ENCODE measurements at places on chromosomes 7 and 10. TPM values are rescaled to one million over a fixed set of nuclear protein-coding genes. Genes with fewer than 3 reads are reported as not detected.

- no peak overlapping the region for H3K27ac ChIP-seq
- H3K4me1 ChIP-seq: peaks cover 5% of the 10 kb centered on the region
- H3K36me3 ChIP-seq: no peaks in the 10 kb centered on the region
Measured at GRCh38 chr7:38541440-38541839, 89.7 kb downstream of the AMPH start.

GRCh38 chr10:11795101-11795920 lies 27.8 kb upstream of the PROSER2 start:
- H3K27me3 ChIP-seq: no peaks in the 10 kb centered on the region
- H3K4me1 ChIP-seq: no peaks in the 10 kb centered on the region
- no peaks in the 10 kb centered on the region for H3K36me3 ChIP-seq
- peak overlapping the region; percentile 21 for H3K27ac ChIP-seq
- no peak for DNase-seq

Gene ANK3
- 25.2 TPM for total RNA-seq

Gene HTR7
- not detected for total RNA-seq

DNA sequence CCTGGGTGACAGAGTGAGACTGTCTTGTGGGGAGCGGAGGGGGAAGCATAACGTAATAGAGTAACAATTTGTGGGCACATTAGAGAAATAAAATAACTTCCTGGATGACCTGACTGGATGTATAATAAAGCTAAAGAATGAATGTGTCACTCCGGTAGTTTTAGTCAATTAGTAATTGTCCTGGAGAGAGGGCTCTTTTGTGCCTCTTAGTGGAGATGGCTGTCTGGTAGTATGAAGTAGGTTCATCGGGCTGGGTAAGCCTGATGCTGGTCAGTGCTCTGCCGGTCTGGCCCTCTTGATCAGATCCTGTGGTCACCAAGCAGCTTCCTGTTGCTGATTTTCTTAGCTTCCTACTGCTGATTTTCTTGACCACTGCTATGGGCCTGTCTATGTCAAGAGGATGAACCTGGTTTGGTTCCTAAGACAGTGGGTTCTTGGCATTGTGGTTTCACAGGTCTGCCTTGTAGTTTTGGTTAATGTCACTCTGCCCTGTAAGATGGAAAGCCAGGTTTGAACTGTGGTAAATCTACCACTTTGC lies 34.1 kb downstream of the ZRANB1 start:
- peak overlapping the region; percentile 55 for H3K27ac ChIP-seq
- H3K4me1 ChIP-seq: peaks cover 17% of the 10 kb centered on the region
- no peaks in the 10 kb centered on the region for H3K27me3 ChIP-seq
- H3K4me3 ChIP-seq: no peak overlapping the region
- no peak for DNase-seq

DNA sequence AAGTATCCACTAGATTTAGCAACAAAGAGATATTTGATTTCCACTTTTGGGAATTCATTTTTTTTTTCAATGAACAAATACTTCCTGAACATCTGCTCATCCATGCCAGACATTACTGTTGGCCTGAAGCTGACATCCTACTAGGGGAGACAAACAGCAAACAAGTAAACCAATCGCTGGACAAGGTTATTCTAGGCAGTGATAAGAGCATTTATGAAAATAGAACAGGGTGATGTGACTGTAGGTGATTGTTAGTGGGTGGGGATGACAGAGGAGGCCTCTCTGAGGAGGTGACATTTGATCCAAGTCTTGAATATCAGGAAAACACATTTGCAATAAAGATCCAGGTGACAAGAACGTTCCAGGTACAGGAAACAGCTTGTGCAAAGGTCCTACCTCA lies 89.1 kb upstream of the FAM180A start:
- H3K27ac ChIP-seq: no peak overlapping the region
- H3K4me3 ChIP-seq: no peak overlapping the region
- H3K27me3 ChIP-seq: no peaks in the 10 kb centered on the region

- no peaks in the 10 kb centered on the region for H3K36me3 ChIP-seq
- no peak for DNase-seq
- H3K4me1 ChIP-seq: no peaks in the 10 kb centered on the region
Measured at GRCh38 chr10:76945166-76945565, 692.4 kb downstream of the KCNMA1 start.

DNA sequence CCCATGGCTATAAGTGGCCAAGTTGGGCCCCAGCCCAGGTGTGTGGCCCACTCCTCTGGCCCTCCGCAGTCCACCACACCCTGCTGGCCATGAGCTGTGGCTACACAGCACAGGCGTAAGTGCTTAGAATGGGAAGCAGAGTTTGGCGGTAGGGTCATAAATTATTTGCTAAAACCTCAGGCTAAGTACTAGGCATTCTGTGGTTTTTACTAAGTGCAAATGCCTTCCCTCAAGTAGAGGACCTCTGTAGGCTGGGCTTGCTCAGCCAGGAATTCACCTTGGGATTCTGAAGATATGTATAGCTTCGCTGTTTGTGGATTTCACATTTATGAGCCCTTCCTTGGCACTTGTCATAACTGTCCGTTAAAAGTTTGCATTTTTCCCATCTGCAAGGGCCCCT lies 44.8 kb upstream of the LOXL4 start:
- DNase-seq: no peak
- H3K4me3 ChIP-seq: no peak overlapping the region
- H3K4me1 ChIP-seq: no peaks in the 10 kb centered on the region
- peaks cover 15% of the 10 kb centered on the region for H3K27me3 ChIP-seq
- H3K27ac ChIP-seq: no peak overlapping the region

Gene SPDYE1
- not detected for total RNA-seq

GRCh38 chr10:58608351-58608750 lies 95.7 kb downstream of the BICC1 start:
- no peaks in the 10 kb centered on the region for H3K4me1 ChIP-seq
- no peak overlapping the region for H3K27ac ChIP-seq
- no peaks in the 10 kb centered on the region for H3K27me3 ChIP-seq
- H3K4me3 ChIP-seq: no peak overlapping the region

DNA sequence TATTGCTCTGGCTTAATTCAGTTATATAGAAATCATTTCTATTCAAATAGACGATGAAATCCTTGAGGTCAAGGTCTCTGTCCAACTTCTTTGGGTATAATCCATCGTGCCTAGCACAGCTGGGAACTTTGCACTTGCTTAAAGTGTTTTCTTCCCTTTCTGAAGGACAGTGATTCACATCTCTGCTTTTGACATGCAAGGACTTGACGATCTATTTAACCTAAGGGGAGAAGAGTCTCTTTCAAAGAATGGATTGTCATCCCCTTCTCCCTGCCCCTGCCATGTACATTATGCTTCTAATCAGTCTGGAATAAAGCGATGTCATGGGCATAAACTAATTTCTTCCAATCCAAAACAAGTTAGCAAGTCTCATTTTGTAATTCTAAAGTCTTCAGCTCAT lies 488.6 kb downstream of the KCNMA1 start:
- no peak overlapping the region for H3K27ac ChIP-seq
- peaks cover 4% of the 10 kb centered on the region for H3K27me3 ChIP-seq
- H3K4me1 ChIP-seq: no peaks in the 10 kb centered on the region
- no peaks in the 10 kb centered on the region for H3K36me3 ChIP-seq
- no peak overlapping the region for H3K4me3 ChIP-seq
- DNase-seq: no peak

Gene GOLGA7B
- total RNA-seq: 0.57 TPM

GRCh38 chr7:101942603-101943210 lies 125.3 kb downstream of the CUX1 start:
- H3K36me3 ChIP-seq: no peaks in the 10 kb centered on the region
- no peak overlapping the region for H3K4me3 ChIP-seq
- no peak for DNase-seq
- H3K27me3 ChIP-seq: no peaks in the 10 kb centered on the region

- DNase-seq: no peak
- H3K36me3 ChIP-seq: no peaks in the 10 kb centered on the region
- no peaks in the 10 kb centered on the region for H3K4me1 ChIP-seq
- H3K4me3 ChIP-seq: no peak overlapping the region
- H3K27me3 ChIP-seq: no peaks in the 10 kb centered on the region
Measured at GRCh38 chr7:154591544-154591943, 411.4 kb downstream of the PAXIP1 start.

DNA sequence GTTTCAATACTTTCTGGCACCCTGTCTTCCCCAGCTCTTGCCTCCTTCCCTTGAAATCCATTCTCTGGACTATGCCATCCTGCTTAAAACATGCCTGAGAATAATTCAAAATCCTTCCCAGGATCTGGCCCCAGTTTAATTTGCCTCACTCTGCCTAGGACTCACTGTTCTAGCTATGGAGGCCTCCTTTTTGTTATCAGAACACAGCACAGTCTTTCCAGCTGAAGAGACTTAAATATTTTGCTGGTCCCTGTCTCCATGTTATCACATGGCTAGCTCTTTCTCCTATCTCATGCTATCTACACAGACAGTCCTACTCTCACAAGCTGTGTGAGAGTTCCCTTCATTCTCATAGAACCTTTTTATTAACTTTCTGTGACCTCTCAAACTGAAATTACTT lies 194.8 kb downstream of the RNLS start:
- H3K4me1 ChIP-seq: peaks cover 18% of the 10 kb centered on the region
- no peak overlapping the region for H3K27ac ChIP-seq
- no peaks in the 10 kb centered on the region for H3K27me3 ChIP-seq
- no peaks in the 10 kb centered on the region for H3K36me3 ChIP-seq
- no peak for DNase-seq

DNA sequence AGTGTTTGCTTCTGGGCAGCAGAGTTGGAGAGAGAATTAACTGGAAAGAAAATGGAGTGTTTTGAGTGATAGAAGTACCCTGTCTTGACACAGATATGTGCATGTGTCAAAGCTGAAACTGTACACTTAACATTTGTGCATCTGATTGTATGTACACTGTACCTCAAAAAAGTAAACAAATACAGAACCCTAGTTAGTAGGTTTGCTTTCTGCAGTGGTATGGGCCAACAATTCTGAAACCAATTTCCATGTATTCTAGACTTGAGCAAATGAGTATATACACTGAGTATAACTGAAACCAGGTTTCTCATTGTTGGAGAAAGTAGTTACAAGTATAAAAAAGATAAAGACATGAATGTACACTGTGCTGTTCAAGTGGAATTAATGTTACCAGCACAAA lies 52.4 kb downstream of the ELAPOR2 start:
- H3K4me1 ChIP-seq: peaks cover 2% of the 10 kb centered on the region
- no peak for DNase-seq

DNA sequence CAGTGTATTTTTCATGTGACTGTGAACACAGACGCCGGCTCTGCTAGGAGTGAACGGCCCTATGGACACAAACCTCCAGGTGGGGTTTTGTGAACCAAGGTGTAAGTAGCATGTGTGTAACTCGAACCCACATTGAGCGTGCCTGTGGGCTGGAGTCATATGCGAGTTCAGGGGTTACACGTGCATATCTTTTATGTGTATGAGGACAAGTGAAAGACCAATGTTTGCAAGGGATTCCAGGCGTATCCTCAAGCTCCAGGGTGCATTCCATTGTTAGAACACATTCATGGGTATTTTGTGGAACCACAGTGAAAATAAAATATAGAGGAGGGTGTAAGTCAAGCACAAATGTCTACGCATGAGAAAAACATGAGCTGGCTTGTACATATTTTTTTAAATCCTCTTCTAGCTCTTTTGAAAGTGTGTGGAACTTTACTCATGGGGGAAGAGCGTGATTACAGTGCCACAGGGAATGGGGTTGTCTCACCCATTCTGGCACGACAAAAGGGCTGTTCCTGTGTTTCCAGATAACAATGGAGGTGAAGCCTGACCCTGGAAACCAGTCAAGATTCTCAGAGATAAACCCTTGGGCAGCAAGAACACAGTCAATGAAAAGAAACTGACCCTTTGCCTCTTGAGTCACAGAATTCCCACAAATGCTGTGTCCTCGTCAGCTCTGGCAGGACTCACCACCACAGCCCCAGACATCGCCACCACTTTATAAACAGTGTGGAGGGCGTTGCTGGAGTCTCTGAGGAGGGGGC lies 37.0 kb upstream of the GOT1 start:
- H3K4me1 ChIP-seq: no peaks in the 10 kb centered on the region
- DNase-seq: no peak
- peaks cover 27% of the 10 kb centered on the region for H3K27me3 ChIP-seq
- no peak overlapping the region for H3K4me3 ChIP-seq

DNA sequence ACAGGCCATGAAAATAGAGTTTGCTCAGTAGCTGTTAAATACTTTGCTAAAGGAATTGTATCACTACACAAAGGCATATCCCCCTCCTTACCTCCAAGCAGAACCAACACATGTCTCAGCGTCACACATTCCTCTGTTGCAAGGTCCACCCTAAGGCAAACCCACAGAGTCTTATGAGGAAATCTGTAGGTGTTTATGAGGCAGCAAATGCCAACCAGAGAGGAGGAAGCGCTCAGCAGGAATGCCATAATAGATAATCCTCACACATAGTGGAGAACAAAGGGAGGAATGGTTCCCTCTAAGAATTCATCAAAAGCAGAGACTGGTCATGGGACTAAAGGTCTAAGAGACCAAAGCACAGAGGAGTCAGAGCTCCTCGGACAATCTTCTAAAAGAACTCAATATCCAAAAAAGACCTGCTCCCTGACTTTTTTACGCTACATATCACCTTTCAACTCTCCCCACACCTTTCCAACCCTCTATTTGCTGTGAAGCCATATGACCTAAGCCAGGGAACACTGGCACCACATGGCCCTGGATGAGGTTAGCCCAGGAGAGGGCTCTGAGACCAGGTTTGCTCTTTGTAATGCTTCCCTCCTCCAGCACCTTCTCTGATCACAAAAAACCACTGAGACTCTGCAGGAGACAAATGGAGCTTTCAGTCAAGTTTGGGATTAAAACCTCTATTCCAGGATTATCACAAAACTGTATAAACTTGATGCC lies 7.3 kb downstream of the SLC25A13 start:
- no peak overlapping the region for H3K4me3 ChIP-seq
- no peaks in the 10 kb centered on the region for H3K27me3 ChIP-seq
- no peak overlapping the region for H3K27ac ChIP-seq
- H3K36me3 ChIP-seq: peaks cover 13% of the 10 kb centered on the region
- H3K4me1 ChIP-seq: peaks cover 20% of the 10 kb centered on the region
- DNase-seq: no peak

DNA sequence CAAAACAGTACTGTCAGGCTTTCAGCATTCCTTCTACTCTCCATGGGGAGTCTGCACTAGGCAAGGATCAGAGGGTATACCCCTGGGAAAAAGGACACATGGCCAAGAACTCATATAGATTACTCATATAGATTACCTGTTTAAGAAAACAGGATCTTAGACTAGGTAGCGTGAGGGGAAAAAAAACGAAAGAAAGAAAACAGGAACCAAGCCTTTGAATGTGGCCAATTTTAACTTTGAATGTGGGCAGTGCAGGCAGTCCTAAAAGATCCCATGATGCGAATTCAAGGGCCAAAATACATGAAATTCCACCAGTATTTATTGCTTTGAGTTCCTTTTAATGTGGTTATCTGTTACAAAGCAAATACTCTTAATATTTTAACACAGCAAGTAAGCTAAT lies 108.6 kb upstream of the TAC1 start:
- H3K4me1 ChIP-seq: no peaks in the 10 kb centered on the region
- no peak overlapping the region for H3K27ac ChIP-seq
- H3K27me3 ChIP-seq: peaks cover 6% of the 10 kb centered on the region
- DNase-seq: no peak
- no peaks in the 10 kb centered on the region for H3K36me3 ChIP-seq
- no peak overlapping the region for H3K4me3 ChIP-seq

- H3K36me3 ChIP-seq: no peaks in the 10 kb centered on the region
- no peaks in the 10 kb centered on the region for H3K27me3 ChIP-seq
- no peaks in the 10 kb centered on the region for H3K4me1 ChIP-seq
- no peak for DNase-seq
- H3K27ac ChIP-seq: no peak overlapping the region
Measured at GRCh38 chr7:98314469-98314868, 33.0 kb downstream of the BRI3 start.

Measured in activated CD4-positive, alpha-beta T cell treated with anti-CD3 and anti-CD28 coated beads for 36 hours (primary cell).